Posterior cingulate gyrus (tissue), 11 donors: ENCODE measurements at places on chromosomes 7 and 10.
A peak's percentile ranks its signal among the peaks of the same experiment; 100 is the strongest.

DNA sequence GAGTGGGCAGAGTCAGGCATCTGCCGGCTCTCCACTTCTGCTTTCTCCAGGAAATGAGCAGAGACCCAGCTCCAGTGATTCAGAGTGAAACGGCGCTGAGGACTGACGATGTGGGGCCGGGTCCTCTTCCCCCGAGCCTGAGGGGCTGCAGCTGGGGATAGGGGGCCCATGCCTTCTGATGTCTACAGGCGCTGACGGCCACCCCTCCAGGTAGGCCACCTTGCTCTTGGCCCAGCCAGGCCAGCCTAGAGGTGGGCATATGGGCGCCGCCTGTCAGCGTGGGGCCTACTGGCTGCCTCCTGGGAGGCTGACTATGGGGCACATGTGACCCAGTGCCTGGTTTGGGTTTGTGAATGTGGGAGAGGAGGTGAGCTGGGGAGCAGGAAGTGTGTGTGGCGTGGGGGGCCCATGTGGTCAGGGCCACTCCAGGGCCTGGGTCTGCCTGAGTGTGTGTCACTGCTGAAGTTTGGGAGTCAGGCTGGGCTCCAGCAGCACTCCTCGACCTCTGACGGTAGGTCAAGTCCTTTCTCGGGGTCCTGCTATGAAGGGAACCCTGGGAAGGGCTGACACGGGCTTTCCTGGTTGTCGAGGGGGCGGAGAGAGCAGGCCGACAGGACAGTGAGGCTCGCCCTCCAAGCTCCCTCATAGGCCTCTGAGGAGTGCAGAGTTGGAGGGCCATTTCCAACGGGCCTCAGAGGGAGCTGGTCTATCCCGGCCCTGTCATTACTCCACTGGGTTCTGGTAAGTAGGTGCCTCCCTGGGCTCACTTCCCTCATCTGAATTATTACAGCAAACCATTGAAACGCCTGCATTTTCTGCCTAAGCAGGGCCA, at the start of gene WDFY4:
Gene WDFY4 (plus strand): TSS at position 82 of the 832 bp plus-strand sequence. CDS start 24,860 bp downstream, outside the sequence.
- DNase-seq: no peak

GRCh38 chr10:117441812-117442443, 66.7 kb upstream of the PDZD8 start:
- DNase-seq: no peak

DNA sequence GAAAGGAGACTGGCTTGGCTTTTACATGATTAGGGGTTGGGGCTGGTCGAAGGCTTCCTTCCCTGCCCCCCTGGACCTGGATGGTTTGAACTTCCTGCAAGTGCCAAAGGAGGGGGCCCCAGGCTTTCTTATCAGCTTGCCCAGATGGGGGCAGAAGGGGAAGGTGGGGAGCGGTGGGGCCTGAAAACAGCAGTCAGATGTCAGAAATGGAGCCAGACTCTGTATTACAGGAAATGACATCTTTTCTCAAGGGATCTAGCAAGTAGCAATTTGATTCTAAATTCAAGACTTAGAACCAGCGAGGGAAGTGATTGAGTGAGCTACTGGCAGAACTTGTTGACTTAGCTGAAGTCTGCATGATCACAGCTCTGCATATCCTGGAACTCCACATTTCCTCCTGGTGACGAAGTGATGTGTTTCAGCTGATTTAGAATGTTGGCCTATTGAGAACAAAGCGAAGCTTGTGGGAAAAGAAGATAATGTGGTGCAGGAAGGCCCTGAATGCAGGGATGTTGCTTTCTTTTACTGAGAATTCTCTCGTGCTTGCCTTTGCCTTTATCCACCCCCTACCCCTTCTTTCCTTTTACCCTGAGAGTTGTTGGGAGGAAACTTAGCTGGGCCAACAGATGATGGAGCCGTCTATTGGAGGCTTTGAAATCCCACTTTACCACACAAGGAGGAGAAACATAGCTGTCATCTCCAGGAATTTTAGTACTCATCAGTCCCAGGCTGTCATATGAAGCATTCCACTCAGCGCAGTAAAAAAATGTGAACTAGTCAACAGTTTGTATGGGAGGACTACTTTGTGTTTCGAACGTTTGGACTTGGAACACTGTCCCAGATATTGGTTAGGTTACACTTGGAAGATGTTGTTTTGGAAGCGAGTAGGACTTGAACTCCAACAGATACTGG, 43.2 kb downstream of the CCNY start:
- no peak for DNase-seq

DNA sequence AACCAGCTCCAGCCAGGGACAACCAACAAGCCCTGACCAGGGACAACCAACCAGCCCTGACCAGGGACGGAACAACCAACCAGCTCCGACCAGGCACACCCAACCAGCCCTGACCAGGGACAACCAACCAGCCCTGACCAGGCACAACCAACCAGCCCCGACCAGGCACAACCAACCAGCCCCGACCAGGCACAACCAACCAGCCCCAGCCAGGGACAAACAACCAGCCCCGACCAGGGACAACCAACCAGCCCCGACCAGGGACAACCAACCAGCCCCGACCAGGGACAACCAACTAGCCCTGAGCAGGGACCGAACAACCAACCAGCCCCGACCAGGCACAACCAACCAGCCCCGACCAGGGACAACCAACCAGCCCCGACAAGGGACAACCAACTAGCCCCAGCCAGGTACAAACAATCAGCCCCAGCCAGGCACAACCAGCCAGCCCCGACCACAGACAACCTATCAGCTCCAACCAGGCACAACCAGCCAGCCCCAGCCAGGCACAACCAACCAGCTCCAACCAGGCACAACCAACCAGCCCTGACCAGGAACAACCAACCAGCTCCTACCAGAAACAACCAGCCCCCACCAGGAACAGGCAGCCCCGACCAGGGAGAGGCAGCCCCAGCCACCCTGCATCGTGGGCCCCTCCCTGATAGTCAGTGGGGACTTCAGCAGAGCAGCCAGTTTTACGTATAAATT, 56.4 kb downstream of the PROSER2 start:
- no peak for DNase-seq

DNA sequence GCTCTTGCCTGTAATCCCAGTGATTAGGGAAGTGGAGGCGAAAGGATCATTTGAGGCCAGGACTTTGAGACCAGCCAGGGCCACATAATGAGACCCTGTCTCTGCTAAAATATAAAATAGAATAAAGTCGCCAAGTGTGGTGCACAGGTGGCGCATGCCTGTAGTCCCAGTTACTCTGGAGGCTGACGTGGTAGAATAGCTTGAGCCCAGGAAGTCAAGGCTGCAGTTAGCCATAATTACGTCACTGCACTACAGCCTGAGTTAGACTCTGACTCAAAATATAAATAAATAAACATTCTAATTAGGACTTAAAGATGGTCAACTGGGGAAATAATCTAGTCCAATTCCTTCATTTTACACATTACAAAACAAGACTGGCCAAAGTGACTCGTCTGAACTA, 768 bp downstream of the CHCHD2 start:
- no peak for DNase-seq

DNA sequence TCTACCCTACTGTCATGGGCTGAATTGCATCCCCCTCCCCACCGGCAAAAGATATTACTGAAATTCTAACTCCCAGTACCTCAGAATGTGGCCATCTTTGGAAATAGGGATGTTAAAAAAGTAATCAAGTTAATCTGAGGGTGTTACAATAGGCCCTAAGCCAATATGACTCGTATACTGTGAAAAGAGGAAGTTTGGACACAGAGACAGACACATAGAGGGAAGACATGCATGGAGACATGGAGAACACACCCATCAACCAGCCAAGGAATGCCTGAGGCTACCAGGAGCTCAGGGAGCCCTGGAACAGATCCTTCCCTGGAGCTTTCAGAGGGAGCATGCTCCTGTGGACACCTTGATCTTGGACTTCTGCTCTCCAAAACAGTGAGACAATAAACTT, 138.2 kb upstream of the ADO start:
- DNase-seq: no peak

- DNase-seq: no peak
Measured at GRCh38 chr10:24438800-24439199, 229.9 kb downstream of the KIAA1217 start.

DNA sequence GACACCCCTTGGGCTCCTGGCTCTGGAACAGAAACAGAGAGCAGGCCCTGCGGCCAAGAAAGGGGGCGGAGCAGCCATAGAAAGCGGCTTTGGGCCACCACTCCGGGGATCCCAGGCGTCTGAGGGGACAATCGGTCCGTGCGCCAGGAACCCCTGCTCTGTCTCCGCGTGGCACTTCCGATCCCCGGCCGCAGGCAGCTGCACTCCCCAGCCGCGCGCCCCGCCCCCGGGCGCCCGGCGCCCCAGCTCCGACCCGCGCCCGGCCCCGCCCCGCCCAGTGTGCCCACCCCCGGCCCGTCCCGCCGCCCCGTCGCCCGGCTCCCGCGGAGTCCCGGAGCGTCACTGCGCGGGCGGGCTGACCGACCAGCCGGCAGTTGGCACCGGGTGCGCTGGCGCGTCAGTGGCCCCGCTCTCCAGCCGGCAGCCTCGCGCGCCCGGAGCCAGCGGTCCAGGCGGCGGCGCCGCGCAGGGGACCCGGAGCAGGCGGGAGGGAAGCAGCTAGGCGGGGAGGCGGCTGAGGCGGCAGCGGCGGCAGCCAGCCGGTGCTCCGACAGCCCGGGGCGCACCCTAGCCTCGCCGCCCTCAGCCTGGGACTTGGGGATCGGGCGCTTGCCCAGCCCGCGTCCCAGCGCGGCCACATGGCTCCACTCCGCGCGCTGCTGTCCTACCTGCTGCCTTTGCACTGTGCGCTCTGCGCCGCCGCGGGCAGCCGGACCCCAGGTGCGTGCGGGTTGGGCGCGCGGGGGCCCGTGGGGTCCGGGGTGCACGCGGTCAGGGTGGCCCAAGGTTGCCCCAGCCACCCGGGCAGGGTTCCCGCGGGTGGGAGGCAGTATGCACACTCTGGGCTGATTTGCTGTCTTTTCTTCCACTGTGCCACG, at the start of gene ADAMTS14:
Gene ADAMTS14 (plus strand): TSS at position 342 of the 878 bp plus-strand sequence. CDS start 297 bp downstream, at position 639.
- DNase-seq: peak; percentile 65

GRCh38 chr7:101792051-101792681, 25.3 kb upstream of the CUX1 start:
- DNase-seq: no peak

DNA sequence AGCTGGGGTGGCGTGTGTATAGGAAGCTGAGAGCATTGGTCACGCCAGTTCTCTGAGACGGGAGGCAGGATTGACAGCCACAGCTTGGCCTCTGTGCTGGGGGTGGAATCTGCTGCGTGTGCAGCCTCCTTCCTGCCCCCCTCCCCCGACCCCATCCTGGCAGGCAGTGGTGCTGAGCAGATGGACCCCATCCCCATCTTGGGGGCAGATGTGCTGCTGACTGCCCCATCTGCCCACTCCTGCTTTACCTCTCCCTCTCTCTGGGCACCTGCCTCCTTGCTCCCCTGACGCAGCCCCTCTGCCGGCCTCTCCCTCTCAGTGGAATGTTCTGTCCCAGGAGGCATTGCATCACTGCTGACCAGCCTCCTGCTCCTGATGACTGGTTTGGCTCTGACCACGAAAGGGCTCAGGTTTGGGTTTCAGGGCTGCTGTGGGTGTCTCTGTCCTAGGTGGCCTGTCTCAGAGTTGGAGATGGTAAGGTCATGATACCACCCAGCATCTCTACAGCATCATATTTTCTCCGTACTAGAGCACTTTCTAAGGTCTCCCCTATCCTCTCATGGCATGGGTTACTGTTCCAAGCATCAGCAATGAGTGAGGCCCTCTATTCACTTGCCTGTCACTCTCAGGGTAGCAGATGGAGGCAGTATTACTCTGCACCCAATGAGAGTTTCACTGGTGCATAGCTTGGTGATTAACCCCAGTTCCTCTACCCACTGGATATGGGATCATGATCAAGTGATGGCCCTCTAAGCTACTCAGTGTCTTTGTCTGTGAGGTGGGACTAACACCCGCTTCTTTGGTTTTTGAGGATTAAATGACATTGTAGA, 81.9 kb downstream of the RBM20 start:
- DNase-seq: no peak

GRCh38 chr7:158394936-158395335, 192.7 kb downstream of the PTPRN2 start:
- no peak for DNase-seq

- no peak for DNase-seq
Measured at GRCh38 chr7:74344786-74345185, 55.6 kb downstream of the CLIP2 start.

- no peak for DNase-seq
Measured at GRCh38 chr7:107119376-107120105, 49.3 kb upstream of the HBP1 start.

DNA sequence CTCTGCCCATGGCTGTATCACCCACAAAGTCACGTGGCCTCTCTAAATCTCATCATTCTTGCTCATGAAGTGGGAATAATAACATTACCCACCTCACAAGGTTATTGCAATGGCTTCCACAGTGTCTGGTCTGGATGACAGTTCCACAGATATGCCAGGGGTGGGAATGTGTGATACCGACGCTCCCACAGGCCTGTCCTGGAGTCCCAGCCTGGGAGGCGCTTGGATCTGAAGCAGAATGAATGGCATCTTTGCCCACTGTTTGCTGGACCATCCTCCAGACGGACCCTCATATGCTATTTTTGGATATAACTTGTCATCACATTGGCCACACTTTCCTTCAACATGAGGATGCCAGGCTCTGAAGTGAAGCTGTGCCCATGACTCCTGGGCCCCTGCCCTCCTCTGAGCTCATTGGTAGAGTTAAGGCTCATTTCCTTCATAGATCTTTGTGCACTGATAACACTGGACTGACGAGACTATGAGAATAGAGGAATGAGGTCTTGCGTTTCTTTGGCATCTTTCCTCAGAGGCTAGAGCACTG, 279.8 kb upstream of the ZNF32 start:
- no peak for DNase-seq

DNA sequence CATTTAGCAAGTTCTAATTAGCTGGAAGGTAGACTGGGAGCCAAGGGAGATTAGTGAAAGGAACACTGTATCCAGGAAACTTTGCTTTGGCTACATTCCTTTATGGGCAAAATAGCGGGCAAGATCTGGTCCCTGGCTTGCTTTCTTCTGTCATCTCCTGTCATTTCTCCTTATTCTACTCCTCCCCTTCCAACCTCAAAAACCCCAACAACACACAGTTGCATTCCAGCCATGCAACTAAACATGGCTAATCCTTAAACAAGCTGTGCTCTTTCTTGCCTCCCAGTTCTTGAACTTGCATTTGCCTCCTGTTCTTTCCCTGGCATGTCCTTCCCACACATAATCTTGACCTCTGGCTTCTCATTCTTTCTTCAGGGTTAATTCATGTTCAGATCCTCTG, 59.5 kb upstream of the CDCA7L start:
- DNase-seq: no peak

- no peak for DNase-seq
Measured at GRCh38 chr7:151197932-151198331, 10.9 kb upstream of the ASB10 start.

GRCh38 chr10:110852255-110852896, 19.4 kb upstream of the PDCD4 start:
- no peak for DNase-seq
